Activated CD8-positive, alpha-beta T cell treated with anti-CD3 and anti-CD28 coated beads, Interleukin-2, amount 10 ng/mL, durations not matched to agents 7 days and 5 days (primary cell): ENCODE measurements at places on chromosomes 7 and 10. TPM values are rescaled to one million over a fixed set of nuclear protein-coding genes. Genes with fewer than 3 reads are reported as not detected.

DNA sequence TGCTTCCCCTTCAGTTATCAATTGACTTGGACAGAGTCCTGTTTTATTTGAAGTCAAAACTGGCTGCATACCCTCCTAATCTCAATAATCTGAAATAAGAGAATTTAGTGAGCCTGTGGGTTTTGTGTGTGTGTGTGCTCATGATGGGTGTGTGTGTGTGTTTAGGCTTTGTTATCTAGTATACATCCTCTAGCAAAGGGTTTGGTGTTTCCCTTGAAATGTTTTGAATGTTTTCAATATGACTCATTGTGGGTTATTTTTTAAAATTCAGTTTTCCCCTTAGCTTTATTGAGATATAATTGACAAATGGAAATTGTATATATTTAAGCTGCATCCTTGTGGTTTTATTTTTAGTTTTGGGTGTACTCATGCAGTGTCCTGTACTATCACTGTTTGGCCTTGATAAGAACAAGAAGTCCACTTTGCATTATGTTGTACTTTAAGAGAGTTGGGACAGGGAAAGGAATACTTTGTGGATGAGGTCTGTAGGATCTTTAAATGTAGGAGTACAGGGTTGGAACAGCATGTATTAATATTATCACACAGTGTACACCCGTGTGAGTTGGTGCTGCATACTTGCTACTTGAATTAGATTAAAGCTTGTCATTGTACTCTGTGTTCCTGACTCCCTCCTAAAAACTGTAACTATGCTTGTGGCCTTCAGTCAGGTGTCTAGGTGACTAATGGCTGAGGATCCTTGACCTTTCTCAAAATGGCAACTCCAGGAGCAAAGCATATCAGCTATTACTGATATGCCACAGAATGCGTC lies 58.3 kb downstream of the VCL start:
- H3K27ac ChIP-seq: peak overlapping the region; percentile 56
- H3K4me3 ChIP-seq: peak overlapping the region; percentile 26
- H3K27me3 ChIP-seq: no peaks in the 10 kb centered on the region
- no peaks in the 10 kb centered on the region for H3K36me3 ChIP-seq

Gene HOXA9
- total RNA-seq: not detected

Gene SLC26A5
- total RNA-seq: not detected

DNA sequence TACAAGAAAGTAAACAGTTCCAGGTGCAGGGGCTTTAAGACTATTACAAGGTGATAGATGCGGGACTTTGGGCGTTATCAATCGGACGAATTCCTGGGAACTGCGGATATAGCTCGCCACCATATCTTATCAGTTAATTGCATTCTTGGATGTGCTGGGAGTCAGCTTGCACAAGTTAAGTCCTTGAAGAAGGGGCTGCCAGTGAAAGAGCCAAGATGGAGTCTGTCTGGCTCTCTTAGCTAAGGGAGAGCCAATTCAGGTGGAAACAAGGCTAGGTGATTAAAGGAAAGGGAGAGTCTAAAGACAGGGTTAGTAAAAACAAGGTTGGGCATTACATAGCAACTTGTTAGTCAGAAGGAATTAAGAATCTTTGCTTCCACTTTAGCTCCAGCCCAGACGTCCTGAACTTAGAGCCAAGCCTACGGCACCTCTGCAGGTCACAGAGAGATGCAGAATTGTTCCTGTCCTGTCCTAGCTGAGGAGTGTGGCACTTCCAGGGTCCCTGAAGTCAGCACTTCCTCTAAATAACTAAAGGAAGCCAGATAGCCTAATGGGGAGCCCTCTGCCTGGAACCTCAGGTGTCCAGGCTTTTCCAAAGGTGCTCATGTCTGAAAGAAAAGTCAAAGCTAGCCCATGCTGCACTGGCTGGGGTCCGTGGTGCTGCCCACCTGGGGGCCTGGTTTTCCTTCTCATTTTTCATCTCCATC lies 17.3 kb downstream of the ZC3HAV1 start:
- H3K27ac ChIP-seq: peak overlapping the region; percentile 92
- H3K4me1 ChIP-seq: peaks cover 84% of the 10 kb centered on the region
- H3K4me3 ChIP-seq: peak overlapping the region; percentile 78
- H3K27me3 ChIP-seq: no peaks in the 10 kb centered on the region
- DNase-seq: no peak
- peaks cover 90% of the 10 kb centered on the region for H3K36me3 ChIP-seq

Gene EPO
- total RNA-seq: not detected

Gene SPDYE11
- total RNA-seq: not detected

Gene SPDYE8
- not detected for total RNA-seq

- peaks cover 4% of the 10 kb centered on the region for H3K27me3 ChIP-seq
- DNase-seq: no peak
- H3K27ac ChIP-seq: no peak overlapping the region
- no peaks in the 10 kb centered on the region for H3K36me3 ChIP-seq
- no peaks in the 10 kb centered on the region for H3K4me1 ChIP-seq
These were observed 121.1 kb downstream of the GPR85 start for GRCh38 chr7:112965506-112965905.

DNA sequence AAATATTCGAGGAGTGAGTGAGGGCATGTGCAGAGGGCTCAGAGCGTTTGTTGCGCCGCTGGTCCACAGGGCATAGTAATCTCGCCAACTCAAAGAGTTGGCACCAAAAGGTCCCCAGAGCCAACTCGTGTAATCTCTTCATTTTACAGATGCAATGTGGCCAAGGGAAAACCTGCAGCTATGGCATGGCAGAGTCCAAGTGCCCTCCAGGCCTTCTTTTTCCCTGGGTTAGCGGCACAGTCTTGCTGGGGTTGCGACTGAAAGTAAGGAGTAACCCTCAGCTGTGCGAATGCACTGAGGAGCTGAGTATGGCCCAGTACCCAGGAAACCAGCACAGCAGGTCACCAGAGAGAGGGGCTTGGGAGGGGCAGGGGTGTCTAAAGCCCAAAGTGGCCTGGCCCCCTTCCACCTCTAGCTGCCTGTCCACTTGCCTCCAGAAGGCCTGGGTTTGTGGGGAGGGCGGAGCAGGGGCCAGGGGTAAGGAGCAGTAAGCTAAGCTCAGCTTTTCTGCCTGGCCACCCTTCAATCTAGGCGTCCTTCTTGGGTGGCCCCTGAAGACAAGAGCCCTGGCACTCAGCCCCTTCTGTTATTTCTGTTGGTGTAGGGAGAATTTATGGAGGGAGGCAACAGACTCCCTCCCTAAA lies 3.3 kb upstream of the GAD2 start:
- DNase-seq: no peak
- peaks cover 62% of the 10 kb centered on the region for H3K27me3 ChIP-seq
- H3K4me1 ChIP-seq: peaks cover 30% of the 10 kb centered on the region
- H3K36me3 ChIP-seq: peaks cover 6% of the 10 kb centered on the region
- no peak overlapping the region for H3K27ac ChIP-seq

Gene ECHDC3
- 1.4 TPM for total RNA-seq

DNA sequence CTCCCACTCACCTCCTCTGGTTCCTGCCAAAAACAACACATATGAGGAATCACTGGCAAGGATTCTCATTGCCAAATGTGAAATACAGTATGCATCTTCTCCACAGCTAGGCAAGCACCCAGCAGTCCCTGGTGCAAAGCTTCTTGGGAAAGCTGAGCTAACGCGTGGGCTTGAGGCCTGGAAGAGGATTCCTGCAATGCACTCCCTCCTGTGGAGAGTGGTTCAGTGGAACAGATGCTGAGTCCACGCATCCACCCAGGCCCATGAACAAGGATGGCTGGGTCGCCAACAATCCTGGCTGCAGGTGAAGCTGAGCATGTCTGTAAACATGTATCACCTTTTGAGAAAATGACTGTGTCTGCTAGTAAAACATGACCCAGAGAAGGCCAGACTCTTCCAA lies 113.2 kb upstream of the CHST15 start:
- peaks cover 4% of the 10 kb centered on the region for H3K27me3 ChIP-seq
- no peak for DNase-seq
- no peak overlapping the region for H3K4me3 ChIP-seq
- no peaks in the 10 kb centered on the region for H3K4me1 ChIP-seq
- no peaks in the 10 kb centered on the region for H3K36me3 ChIP-seq

Gene PALD1
- 6.5 TPM for total RNA-seq

Gene SMKR1
- total RNA-seq: 1.6 TPM

Gene ANKRD30A
- total RNA-seq: not detected

GRCh38 chr10:90174531-90174930 lies 473.1 kb downstream of the KIF20B start:
- H3K36me3 ChIP-seq: no peaks in the 10 kb centered on the region
- no peak overlapping the region for H3K27ac ChIP-seq
- H3K27me3 ChIP-seq: no peaks in the 10 kb centered on the region
- no peaks in the 10 kb centered on the region for H3K4me1 ChIP-seq
- no peak overlapping the region for H3K4me3 ChIP-seq

DNA sequence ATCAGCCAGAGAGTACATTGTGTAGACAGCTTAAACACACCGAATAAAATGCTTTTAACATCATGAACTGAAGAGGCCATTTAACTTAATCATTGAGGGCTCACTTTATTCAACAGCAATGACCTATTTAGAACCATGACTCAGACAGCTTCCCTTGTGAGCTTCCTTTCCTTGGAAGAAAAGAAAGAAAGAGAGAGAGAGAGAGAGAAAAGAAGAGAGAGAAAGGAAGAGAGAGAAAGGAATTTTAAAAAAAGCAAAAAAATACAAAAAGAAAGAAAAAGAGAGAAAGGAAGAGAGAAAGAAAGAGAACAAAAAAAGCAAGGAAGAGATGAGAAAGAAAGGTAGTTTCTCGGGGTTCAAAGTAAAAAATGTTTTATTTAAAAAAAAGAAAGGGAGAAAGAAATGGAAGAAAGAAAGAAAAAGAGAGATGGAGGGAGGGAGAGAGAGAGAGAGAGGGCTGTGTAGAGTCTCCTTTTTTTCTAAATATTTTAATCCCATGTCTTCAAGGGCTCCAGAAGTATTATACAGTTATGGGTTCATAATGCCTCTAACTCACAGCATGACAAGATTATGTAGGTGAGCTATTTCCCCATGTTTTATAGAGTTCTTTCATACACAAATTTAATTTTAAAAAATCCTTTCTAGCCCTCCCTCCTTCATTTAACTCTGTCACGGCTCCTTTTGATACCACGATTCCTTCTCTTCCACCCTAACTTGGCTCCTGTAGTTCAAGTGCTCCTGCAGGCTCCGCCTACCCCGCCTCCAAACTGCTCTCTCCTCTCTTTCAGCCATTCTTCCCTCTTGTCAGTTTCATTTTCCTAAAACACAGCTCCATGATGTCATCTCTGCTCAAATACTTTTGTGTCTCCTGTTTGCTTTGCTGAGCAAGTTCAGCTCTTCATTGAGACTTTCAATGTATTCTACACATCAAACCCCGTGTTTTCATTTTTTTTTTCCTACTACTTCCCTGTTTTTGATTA lies 85.5 kb downstream of the PRTFDC1 start:
- no peak overlapping the region for H3K27ac ChIP-seq
- H3K36me3 ChIP-seq: peaks cover 4% of the 10 kb centered on the region
- H3K4me3 ChIP-seq: no peak overlapping the region
- no peaks in the 10 kb centered on the region for H3K27me3 ChIP-seq
- H3K4me1 ChIP-seq: peaks cover 39% of the 10 kb centered on the region

Gene VIPR2
- total RNA-seq: not detected

- H3K4me3 ChIP-seq: no peak overlapping the region
- no peak overlapping the region for H3K27ac ChIP-seq
- H3K4me1 ChIP-seq: peaks cover 8% of the 10 kb centered on the region
- H3K36me3 ChIP-seq: no peaks in the 10 kb centered on the region
- peaks cover 8% of the 10 kb centered on the region for H3K27me3 ChIP-seq
- DNase-seq: no peak
These were observed 63.7 kb downstream of the COL13A1 start for GRCh38 chr10:69865450-69865849.

DNA sequence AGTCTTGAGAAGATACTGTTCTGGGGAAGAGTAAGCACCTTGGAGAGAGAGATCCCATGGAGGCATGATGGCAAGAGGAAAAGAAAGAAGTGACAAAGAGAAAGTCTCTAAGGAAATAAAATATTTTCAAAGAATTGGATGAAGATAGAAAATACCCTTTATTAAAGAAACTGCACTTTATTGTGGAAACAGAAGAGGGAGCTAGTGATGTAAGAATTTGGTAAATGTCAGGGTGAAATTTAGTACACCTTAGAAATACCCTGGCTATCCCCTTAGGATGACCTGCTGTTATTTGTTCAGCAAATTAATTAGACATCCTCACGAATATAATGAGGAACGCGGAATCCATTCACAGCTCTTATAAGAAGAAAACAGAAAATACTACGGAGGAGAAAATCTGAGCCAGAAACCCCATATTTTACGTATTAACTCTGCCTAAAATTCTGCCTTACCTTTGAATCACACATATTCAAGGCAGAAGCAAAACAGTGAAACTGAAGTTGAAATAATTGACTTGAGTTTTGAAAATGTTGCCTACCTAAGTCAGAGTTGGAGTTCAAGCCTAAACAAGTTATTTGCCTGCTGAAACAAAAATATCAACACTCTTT lies 90.7 kb downstream of the TFPI2 start:
- no peak overlapping the region for H3K4me3 ChIP-seq
- H3K27ac ChIP-seq: no peak overlapping the region
- H3K27me3 ChIP-seq: no peaks in the 10 kb centered on the region
- H3K36me3 ChIP-seq: no peaks in the 10 kb centered on the region
- no peaks in the 10 kb centered on the region for H3K4me1 ChIP-seq

Gene JCAD
- total RNA-seq: 0.08 TPM

Gene SEMA3A
- total RNA-seq: 1.9 TPM

Gene FAM149B1
- total RNA-seq: 15.0 TPM

DNA sequence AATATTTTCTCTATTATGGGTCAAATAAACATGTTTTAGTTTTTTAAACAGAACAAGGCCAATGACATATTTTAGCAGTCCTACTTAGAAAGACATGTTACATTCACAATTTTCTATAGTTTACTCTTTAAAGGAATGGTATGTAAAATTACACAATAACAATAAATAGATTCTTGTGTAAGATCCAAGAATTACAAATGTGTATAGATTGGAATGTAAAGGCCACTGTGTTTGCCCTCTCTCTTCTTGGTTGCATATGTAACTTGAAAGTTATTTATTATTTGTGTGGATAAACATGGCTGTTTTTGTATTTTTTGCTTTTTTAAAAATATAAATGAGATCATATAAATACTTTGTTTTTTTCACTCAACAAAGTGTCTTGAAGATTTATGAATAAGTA lies 979.3 kb upstream of the CELF2 start:
- no peaks in the 10 kb centered on the region for H3K36me3 ChIP-seq
- no peak for DNase-seq

- H3K4me3 ChIP-seq: no peak overlapping the region
- peaks cover 32% of the 10 kb centered on the region for H3K4me1 ChIP-seq
- H3K27me3 ChIP-seq: no peaks in the 10 kb centered on the region
- DNase-seq: no peak
- no peak overlapping the region for H3K27ac ChIP-seq
These were observed 27.9 kb downstream of the LRRC20 start for GRCh38 chr10:70354556-70354955.

Gene INSYN2A
- not detected for total RNA-seq

Gene SLC39A12
- total RNA-seq: not detected

Gene TMEM243
- total RNA-seq: 39.6 TPM

Gene ITGA8
- not detected for total RNA-seq

Gene APBB1IP
- total RNA-seq: 76.0 TPM

Gene PAX4
- total RNA-seq: not detected

Gene FOXI2
- total RNA-seq: not detected

DNA sequence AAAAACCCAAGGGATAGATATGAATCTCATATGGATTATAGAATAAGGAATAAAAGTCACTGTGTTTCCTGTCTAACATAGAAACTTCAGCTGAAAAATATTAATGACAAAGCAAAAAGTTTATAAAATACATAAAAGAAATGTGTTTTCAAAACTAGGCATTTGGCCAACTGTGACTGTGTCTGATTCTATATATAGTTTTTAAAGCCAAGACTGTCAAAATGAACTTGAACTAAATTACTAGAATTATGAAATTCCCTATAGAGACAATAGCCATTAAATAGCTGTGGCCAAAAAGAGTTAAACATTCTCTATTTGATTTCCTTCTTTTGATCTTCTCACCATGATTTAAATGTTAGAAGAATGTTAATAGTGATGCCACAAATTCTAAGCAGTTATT lies 311.2 kb upstream of the SEMA3D start:
- no peak overlapping the region for H3K4me3 ChIP-seq
- no peaks in the 10 kb centered on the region for H3K27me3 ChIP-seq
- no peak overlapping the region for H3K27ac ChIP-seq
- DNase-seq: no peak

Gene DOCK1
- total RNA-seq: not detected

Gene DNA2
- 52.6 TPM for total RNA-seq
